ENCODE measurements at places on chromosomes 5 and 9. TPM values are rescaled to one million over a fixed set of nuclear protein-coding genes. Genes with fewer than 3 reads are reported as not detected.
A peak's percentile ranks its signal among the peaks of the same experiment; 100 is the strongest.

DNA sequence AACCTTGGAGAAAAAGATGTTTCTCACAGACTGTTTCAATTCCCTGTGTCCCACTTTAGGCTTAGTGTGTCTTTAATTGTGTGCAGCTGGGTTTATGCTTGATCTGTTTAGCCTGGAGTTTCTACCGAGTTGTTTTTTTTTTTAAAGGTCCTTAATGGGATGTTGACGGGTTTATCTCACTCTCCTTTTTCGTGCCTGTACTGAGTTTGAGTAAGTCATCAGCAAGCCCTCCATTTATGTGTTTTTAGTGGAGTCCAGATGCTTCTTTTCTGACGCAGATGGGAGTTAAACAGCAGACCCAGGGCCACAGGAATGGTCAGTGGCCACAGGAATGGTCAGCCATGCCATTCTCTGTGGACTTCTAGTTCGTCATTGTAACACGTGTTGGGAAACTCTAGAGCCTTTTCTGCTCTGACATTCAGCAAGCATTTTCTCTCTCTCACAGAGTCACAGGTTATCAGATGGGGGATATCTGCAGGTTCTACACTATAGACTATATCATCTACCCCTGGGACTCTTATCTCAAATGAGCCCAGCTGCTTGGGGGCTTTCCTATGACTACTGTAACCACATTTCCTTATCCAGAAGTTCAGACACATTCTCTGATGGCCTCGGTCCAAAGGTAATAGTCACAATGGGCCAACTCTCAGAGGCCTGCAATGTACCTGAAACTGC lies 190.5 kb downstream of the TTLL11 start:
- DNase-seq: peak; percentile 97

- DNase-seq: no peak
Measured at GRCh38 chr9:134895567-134895907, 14.9 kb downstream of the FCN2 start.

DNA sequence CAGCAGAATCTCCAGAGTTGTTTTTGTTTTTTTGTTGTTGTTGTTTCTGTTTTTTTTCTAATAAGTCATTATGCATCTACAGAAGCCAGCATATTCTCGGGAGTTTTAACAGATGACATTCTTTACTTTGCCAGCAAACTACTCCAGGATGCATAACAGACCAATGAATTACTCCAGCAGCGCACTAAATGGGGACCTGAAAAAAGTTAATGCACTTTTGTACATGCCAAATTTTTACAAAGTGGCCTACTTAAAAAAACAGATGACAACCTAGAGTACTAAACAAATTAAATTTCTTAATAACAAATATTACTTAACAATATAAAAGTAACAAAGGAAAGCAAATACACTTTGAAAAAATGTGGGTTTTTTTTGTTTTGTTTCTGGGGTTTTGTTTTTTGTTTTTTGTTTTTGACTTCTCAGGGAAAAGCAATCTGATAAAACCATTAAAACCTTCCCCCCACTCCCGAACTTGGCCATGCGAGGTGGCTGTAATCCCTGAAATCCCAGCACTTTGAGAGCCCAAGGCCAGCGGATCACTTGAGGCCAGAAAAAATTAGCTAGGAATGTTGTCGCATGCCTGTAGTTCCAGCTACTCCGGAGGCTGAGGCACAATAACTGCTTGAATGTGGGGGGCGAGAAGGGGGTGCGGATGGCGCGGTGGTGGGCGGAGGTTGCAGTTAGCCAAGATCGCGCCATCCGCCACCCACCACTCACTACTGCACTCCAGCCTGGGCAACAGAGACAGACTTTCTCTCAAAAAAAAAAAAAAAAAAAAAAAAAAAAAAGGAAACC lies 352.4 kb downstream of the CETN3 start:
- no peak for DNase-seq

The GKAP1 gene
- 4.7 TPM for polyA plus RNA-seq

Data from AG04450 (cell line).